ENCODE measurements at places on chromosomes 2 and 18.

- DNase-seq, result no peak
These were observed 201.3 kb downstream of the EPHA4 start for GRCh38 chr2:221370857-221371211.

GRCh38 chr18:38923540-38923939 is 1357.9 kb upstream of the CELF4 start:
- no peak for DNase-seq

DNA sequence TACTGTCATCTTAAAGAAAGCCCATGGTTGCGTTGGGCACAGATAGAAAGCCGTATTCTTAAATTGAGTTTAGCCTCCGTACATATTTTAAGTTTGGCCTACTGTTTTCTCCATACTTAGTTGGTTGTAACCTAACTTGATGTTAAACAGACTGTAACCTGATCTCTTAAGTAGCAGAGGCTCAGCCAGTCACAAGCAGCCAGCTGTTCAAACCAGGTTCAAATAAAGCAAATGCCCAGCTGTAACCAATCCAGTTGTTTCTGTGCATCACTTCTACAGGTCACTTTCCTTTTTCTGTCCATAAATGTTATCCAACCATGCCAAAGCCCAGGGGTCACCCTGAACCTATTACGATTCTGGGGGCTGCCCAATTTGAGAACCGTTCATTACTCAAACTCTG is 10.0 kb upstream of the THADA start:
- DNase-seq, result no peak

DNA sequence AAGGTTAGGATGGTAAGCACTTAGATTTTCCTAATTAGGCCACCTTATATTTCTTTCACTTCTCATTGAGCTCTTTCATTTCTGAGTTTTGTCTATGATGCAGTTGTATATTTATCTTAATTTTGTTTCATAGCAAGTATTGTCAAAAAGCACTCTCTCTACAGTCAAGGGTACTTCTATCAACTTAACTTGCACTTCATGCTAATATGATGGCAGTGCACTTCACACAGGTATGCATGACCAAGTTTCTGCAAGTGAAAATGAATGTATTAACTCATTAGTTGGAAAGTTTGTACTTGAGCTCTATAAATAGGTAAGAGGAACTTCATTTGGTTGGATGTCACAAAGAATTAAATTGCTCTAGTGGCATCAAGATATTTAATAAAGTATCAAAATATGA is 51.5 kb upstream of the CDH19 start:
- DNase-seq, result no peak

DNA sequence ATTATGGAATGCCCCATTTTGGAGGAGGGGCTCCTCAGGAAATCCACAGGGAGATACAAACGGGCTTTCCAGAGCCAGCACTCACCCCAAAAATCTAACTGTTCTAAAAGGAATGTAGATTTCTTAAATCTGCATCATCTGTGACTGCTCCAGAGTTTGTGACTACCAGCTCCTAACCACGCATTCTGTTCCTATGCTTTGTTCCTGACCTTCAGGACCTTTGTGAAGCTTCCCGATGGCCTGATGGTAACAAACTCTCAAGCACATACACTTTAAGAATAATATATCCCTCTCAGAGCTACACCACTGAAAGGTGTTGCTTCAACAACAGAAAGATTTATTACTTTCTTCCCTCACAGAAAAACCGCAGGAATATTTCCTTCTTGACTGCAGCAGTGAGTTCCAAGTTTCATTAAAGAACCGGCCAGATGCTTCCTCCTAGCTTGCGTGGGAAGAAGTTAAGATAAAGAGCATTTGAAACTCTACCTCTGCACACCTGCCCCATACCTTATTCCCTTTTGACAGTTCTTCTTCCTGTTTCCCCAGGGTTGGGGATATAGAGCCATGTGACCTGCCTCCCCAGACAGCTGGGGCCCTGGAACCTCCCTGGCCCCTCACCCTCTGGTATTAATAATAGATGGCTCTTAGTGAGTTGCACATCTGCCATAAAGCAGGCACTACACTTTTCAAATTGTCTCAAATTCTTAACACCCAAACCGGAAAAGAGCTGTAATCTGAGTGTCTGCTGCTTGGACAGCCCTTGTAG is 40.2 kb upstream of the EML4 start:
- DNase-seq, result no peak

All from activated CD4-positive, alpha-beta T cell treated with anti-CD3 and anti-CD28 coated beads, Interleukin-2, amount 50 U/mL, for 4 hours (primary cell).